COLO829 (cell line): ENCODE measurements at places on chromosomes 13 and 19.

DNA sequence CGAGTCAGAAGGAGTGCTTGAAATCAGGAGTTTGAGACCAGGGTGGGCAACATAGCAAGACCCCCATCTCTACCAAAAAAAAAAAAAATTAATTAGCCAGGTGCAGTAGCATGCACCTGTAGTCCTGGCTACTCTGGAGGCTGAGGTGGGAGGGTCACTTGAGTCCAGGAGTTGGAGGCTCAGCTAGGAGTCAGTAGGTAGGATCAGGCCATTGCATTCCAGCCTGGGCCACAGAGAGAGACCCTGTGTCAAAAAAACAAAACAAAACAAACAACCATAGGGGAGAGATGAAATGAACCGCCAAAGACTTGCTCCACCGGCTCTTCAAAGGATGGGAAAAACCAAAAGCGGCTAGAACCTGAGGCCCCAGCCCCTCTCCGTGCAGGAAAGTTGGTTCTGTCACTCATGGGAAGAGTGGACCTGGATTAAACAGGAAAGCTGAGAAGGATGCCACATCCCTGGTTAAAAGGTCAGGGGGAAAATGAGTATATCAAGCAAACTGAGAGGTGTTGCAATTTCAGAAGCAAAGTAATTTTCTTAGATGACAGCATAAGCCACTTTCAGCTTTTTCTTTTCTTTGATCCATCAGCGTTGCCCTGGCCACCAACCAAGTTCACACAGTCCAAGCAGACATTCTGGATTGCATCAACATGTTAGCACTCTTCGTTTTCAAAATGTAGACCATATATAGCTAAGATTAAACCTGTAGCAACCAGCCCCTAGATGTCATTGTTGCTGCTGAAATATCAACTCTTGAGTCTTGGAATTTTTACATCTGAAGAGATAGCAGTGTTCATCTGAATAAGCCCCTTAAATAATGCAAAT lies 8.9 kb upstream of the ZNF507 start:
- no peak for DNase-seq

DNA sequence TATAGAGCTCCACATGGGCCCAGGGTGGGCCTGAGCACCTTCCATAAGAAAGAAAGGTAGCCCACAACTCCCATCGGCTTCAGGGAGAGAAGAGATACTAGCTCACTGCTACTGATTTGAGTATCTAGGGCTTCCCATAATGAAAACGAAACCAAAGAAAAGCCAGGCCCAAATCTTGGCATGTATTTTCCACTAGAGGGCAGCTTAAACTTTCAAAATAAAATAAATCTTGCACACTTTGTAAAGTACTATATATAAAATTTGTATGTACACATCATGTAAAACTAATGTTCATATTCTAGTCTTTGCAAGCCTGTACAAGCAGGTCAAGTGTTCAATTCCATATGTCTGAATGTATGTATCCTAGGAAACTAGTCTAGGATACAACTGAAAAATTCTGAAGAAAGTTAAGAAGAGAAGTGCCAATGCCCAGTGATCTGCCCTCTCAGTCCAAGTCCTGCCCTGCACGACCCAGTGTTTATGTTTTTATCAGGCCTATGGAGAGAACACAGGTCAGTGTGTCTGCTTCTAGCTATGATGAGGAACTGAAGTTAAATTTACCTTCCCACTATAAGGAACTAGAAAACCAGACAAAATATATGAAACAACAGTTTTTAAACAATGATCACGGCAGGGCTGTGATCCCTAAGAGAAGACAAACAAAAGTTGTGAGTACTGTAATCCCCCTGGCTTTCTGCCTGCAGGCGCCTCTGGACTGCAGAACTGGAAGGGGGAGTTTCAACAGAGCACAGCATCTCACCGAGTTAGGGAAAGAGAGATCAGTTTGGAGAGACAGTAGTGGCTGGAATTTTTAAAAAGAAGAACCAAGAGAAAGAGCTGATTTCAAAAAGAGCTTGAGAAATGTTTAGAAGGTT lies 475.7 kb downstream of the UQCRFS1 start:
- peak; percentile 56 for DNase-seq

- DNase-seq: no peak
Measured at GRCh38 chr13:45119469-45119990, 780 bp upstream of the GTF2F2 start.

- DNase-seq: no peak
Measured at GRCh38 chr19:17455308-17456123, 5.2 kb downstream of the NXNL1 start.

DNA sequence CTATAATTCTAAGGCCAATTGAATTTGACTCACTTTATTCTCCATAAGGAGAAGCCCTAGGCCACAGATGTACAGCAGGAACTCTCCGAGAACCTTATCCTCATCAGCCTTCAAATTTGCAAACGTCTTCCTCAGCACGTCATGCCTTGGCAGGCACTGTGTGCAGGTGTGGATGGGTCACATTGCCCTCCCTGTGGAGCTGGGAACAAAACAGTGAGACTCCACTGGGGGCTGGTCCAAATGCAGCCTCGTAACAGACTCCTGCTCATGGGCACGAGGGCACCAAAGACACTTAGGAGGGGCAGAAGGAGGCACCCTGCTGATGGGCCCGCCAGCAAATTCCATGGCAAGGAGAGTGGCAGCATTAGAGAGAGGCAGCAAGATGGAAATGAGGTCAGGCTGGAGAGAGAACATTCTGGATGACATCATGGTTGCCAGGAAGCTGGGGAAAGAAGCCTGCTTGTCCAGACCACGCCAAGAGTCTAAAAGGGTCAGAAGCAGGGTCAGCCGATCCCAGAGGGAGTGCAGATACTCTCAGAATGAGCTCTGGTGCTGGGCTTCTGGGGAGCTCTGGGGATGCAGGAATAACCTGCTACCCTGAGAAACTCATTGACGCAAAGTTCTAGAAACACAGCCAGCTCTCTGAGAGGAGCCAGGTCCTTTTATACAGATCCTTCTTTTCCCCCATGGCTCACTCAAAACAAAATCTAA lies 242.2 kb downstream of the B3GLCT start:
- DNase-seq: no peak

- DNase-seq: peak; percentile 82
Measured at GRCh38 chr13:30870049-30870884, 35.8 kb upstream of the MEDAG start.

- no peak for DNase-seq
Measured at GRCh38 chr19:38034492-38034860, 127.5 kb downstream of the SIPA1L3 start.
